Neural crest cell (in vitro differentiated cells): ENCODE measurements at places on chromosomes 1 and 21.

GRCh38 chr1:54400329-54400728 lies 5.9 kb downstream of the SSBP3 start:
- DNase-seq, result no peak

DNA sequence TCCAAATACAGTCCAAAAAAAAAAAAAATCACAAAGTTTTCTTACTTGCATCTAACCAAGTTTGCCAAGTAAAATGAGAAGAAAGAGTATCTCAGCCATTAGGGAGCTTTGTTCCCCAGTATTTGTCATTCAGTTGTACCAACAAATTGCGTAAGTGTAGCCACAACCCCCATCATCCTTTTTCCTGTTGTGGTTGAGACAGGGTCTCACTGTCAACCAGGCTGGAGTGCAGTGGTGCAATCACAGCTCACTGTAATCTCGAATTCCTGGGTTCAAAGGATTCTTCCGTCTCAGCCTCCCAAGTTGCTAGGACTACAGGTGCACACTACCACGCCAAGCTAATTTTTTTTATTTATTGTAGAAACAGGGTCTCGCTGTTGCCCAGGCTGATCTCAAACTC lies 9.5 kb downstream of the STX6 start:
- no peak for DNase-seq

GRCh38 chr1:226489718-226490425 lies 58.7 kb upstream of the STUM start:
- DNase-seq, result no peak

- no peak for DNase-seq
Observed at GRCh38 chr1:33143176-33143575, 38.7 kb downstream of the TRIM62 start.

DNA sequence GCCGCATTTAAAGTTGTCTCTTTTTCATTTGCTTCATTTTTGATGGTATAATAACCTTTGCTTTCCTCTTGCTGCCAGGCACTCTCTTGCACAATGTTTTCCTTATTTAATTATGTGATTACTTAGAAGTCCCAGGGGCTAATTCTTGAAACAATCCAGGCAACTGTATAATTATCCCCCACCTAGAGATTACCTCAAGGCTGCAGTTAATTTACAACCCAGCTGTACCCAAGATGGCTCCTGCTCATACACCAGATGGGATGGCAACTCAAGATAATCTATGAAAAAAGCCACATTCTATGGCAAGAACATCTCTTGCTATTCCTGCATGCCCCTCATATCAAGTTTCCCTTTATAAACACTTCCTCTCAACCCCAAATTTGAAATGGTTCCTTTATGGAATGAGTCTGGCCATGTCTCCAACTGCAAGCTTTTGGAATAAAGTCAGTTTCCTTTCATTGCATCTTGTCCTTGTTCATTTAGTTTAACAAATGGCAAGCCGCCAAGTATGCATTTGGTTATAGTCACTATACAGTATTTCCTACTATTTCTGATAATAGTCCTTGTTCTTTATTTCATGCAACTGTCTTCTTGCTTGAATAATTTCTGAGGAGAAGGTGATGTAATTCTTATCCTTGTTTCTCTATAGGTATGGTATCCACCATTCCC lies 1042.6 kb downstream of the PLA2G4A start:
- DNase-seq, result no peak

DNA sequence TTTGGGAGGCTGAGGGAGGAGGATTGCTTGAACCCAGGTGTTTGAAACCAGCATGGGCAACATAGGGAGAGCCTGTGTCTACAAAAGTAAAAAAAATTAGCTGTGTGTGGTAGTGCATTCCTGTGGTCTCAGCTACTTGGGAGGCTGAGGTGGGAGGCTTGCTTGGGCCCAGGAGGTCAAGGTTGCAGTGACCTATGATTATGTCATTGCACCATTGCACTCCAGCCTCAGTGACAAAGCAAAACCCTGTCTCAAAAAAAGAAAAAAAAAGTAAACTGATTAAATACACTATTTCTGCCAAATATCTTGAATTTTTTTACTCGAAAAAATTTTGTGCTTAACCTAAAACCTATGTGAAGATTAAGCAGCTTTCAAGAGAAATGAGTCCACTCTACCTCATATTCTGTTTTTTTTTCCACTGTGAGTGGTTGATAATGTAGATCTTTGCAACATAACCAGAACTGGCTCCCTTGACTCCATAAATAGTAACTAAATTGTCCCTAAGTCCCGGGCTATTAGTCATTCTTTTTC lies 19.4 kb upstream of the ZNF281 start:
- no peak for DNase-seq

DNA sequence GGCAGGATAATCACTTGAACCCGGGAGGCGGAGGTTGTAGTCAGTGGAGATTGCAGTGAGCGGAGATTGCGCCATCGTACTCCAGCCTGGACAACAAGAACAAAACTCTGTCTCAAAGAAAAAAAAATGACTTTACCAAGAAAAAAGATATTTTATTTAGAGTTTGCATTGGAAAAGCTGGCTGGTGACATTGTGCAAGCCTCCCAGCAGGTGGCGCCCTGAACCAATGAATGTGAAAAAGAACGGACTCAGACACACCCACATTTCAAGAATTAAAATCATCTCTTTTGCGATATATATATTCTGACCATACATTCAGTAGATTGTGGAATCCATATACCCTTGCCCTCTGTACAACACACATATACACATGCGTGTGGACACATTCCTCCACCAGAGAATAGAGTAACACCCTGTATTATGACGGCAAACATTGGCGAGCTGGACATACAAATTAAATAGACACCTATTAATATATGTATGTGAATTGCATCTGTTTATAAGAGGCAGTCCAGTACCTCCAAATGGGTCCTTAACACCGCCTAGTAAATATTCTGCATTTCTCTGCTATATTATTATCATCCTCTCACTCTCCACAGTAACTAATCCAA lies 39.0 kb upstream of the CADM3 start:
- DNase-seq, result peak; percentile 76

DNA sequence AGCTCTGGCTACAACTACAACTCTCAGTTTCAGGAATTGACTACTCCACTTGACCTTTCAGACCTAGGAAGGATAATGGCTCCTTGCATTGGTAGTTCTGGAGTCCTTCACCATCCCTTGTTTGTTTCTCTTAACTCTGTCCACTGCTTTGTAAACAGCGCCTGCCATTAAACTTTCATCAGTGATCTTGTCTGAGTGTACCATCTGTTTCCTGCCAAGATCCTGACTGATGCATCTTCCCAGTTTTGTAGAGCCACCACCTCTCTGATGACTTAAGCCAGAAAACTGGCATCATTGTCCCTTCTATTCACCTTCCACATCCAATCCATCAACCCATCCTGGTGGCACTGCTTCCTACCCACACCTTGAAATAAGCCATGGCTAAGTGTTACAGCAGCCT lies 15.2 kb downstream of the MAP10 start:
- DNase-seq, result no peak

DNA sequence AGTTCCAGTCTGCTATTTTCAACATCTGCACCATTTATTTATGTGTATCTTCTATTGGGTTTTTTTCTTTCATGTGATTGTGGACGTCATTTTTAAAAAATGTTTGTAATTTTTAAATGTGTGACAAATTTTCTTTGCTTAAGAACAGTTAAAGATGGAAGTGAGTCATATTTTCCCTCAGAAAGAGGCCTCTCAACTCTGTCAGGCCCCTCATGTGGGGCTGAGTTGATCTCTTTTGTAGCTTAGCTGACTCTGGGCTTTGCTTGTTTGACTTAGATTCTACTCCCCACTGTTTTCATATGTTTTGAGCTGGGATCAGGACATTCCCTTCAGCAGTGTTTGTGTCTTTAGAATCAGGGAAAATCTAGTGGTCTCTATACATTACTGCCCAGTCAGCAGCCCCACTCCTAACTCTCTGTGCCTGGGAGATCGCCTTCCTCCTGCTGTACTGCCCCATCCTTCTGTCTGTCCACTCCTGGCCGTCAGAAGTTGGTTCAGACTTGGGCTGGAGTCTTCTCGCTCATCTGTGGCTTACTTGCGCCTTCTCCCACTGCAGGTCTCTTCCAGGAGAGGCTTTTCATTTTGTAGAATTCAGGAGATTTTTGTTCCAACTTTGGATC lies 137.4 kb downstream of the DYRK1A start:
- DNase-seq, result no peak

GRCh38 chr1:3389093-3389833 lies 65.2 kb upstream of the ARHGEF16 start:
- no peak for DNase-seq

DNA sequence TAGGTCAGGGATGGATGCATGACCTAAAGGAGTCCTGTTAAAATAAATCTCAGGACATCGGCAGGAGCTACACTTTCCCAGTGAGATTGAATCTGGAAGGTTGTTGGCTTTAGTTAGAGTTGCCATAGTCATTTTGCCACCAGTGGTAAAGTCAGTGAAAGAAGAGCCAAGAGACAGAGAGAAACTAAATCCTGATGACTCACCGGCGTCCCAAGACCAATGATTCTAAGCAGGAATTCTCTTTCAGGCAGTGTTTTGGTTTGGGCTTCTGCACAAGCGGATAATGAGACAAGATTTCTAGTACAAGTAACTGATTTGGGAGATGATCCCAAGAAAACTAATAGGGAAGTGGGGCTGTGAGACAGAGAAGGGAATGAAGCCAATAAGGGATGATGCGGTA lies 88.8 kb upstream of the ETS2 start:
- no peak for DNase-seq

- no peak for DNase-seq
Observed at GRCh38 chr1:231177936-231178335, 16.1 kb downstream of the TRIM67 start.

DNA sequence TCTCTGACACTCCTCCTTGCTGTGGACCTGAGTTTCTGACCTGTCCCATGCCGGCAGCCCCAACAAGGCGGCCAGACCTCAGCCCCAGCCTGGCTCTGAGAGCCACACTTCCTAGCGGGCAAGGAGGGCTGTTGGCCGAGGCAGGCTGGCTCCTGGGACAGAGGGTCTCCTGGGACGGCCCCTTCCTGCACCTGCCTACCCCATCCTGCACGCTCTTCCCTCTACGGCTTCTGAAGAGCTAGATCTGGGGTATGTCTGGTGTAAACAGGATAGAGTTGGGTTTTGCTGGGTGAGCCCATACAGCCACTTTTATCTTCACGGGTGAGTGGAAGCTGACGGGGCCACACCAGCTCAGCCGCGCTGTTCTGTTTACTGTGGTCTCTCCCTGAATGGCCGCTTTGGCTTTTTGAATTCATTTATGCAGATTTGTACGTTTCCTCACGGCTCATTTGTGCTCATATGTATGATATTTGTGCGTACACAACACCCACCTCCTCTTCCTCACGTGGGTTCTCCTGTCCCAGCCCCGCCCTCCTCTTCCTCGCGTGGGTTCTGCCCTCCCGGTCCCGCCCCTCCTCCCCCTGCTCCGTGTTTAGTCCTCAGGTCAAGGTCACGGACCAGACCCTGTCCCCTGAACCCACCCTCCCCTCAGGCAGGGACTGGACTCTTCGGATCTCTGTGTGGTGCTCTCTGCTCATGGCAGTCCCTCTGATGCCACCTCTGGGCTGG lies 34.7 kb upstream of the POFUT2 start:
- no peak for DNase-seq

DNA sequence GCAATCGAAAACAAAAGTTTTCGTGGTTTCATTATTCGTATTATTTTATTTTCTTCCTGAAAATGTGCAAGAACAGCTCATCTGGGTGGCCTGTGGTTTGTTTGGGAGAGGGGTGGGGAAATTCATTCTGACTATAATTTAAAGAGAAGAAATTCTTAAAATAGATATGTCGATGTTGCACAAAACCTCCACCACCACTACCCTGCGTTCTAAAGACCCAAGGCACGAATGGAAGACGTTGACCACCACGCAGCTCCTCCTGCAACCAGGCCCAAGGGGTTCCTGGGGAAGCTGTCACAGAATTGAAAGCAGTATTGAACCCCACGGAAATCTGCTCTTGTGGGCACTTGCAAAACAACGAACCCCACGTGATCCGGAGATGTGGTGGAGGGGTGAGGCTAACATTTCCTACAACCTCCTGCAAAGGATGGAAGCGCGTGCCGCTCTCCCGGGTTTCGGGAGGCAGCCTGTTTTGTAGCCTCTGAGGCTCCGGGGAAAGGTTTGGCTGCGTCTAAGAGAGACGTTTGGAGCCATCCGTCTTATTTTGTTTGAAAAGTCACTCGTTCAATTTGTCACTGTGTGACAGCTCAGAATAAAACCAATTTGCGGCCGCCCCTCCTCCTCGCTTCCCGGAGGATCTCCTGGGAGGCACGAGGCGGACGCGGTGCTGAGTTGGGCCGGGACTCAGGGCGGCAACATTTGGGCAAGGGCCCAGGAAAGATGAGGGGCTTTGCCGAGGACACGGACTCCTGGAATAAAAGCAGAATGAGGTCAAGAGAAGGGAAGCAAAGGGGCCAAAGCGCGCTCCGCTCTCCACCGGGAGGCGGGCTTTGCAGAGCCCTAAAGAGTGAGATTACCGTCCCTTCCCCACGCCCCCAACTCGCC lies 810 bp upstream of the HLX start:
- no peak for DNase-seq

- DNase-seq, result no peak
Observed at GRCh38 chr1:40034869-40035268, 5.7 kb upstream of the CAP1 start.

GRCh38 chr1:98389809-98390208 lies 271.7 kb upstream of the SNX7 start:
- DNase-seq, result no peak

DNA sequence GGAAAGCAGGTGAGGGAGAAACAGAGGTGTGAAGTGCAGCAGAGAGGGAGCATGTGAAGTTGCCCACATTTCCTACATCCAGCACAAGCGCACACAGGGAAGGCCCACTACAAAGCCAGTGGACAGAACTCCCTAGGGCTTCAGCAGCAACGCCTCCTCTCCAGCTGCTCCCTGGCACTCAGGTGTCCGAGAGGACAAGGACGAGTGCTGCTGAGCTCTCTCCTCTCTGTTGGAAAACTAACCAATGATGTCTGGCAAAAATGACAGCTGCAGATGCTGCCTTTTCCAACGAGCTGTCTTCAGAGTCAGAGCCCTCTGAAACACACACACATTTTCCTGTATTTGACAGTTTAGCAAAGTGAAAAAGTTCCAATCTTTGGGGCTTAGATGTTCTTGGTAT lies 86.8 kb downstream of the HSF2BP start:
- DNase-seq, result no peak

DNA sequence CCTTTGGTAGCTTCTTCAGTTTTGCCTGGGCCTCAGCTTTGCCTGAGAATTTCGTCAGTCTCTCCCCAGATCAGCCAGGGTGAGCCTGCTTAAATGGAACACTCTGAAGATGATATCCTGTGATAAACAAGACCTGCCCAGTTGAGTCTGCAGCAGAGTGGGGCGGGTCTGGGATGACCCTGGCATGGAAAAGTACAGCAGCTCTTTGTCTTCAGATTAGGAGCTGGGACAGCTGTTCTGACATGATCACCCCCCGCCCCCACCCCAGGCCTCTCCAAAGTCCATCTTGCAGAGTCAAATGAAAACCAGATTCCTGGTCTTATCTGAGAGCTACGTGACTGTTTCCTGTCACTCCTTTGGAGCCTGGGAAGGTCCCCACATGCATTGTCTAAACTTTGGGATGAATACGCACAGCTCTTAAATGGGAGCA lies 2.2 kb upstream of the TMEM51 start:
- DNase-seq, result no peak

DNA sequence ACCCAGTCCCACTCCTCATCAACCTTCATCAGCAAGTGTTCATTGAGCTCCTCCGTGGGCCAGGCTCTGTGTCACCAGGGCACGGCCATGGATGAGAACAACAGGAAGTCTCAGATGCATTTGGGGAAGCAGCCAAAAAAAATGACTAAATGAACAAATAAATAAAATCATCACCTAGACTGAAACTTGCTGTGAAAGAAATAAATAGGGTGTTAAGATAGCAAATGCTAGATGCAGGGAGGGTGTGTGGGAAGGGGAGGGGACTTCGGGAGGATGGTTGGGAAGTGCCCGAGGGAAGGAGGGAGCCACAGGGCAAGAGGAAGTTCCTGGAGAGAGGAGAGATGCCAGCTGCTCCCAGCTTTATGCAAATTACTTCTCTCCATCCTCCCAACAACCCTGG lies 696.7 kb downstream of the PTPRU start:
- DNase-seq, result no peak
